Hematopoietic multipotent progenitor cell (in vitro differentiated cells): ENCODE measurements at places on chromosomes 3 and 15.

DNA sequence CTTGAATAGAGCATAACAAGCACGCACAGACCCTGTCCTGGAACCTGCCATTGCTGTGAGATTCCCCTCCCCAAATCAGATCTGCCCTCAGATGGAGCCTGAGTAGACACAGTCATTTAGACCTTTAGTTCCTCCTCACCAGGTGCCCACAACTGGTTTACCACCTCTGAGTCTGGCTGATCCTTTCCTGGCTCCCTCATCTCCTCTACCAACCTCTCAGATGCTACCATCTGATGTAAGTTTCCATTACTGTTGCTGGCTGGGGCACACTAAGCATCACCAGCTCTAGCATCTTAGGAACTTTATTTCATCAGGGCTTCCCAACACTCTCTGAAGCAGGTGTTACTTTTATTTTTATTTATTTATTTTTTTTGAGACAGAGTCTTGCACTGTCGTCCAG lies 288.3 kb downstream of the TLE3 start:
- no peak for DNase-seq

DNA sequence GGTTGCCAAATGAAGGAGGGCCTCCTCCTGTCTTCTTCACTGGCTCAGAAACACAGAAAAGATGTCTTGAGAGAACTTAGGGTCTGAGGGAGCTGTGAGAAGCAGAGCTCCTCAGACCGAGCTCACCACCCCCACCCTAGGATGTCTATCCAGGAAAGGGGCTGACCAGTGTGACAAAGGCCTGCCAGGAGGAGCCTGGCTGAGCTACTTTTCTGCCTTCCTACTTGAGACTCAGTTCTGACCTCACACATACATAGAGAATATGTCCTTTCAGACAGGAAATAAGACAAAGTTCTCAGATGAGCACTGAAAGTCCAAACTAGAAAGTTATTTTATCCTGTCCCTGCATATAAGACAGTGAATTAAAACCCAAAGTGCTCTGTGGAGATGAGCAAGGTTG lies 54.5 kb downstream of the KIF9 start:
- DNase-seq, result no peak

DNA sequence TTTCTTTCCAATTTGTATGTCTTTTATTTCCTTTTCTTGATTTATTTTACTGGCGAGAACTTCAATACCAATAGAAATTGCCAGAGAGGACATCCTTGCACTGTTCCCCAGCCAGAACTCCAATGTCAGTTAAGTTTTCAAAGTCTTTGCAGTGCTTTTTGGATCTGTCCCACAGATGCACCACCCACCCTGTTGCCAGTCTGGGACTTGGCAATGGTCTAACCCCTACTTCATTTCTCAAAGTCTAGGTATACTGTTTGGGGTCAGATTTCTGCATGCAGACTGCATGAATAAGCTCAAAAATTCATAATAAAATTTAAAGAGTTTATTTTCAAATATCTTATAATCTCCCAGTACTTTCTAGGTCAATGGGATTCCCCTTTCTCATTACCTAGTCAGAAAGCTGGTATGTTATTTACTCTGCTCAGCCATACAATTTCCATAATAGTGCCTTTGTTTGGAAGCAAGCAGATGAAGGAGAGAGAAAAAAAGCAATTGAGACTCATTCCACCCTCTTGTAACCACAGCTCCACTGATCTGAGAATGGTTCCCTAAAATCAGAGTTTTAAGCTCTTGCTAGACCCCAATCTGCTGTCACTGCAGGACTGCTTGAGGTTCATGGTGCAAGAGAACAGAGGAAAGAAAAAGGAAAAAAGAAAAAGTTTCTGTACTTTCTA lies 125.9 kb upstream of the PLXND1 start:
- DNase-seq, result no peak

DNA sequence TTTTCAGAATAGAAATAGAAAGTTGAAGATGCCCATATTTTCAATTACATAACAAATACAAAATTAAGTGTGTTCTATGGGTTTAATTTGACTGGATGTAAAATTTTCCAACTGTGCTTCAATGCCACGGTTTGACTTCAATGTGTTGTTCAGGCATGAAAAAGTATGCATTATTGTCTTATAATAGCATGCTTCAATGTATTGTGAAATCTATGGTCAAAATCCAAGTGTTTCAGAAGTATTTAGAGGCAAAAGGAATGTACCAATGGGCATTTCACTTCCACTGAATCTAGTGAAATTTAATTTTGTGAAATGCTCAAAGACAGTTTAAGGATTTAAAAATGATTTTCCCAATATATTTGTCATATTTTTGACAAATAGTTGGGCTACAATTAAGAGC lies 16.0 kb downstream of the NEK10 start:
- no peak for DNase-seq

GRCh38 chr3:48528754-48529153 lies 24.8 kb upstream of the SHISA5 start:
- DNase-seq, result no peak

- no peak for DNase-seq
These were observed 3.7 kb downstream of the MDFIC2 start for GRCh38 chr3:70308760-70309159.

DNA sequence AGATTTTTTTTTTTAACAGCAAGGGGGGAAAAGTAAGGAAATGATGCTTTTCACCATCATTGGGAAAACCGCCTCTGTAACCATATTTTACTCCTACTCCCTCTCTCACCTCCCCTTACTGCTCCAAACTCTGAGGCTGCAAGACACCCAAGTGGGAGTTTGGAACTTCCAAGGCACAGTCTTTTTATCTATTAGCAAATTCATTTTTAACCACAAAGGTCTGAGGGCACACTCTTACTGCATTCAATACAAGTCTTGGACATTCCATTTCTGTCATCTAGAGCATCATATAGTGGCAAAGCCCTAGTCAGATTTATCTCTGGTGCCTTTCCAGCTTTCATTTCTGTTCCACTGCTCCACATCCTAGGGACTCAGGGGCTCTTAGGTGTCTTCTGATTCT lies 13.2 kb downstream of the FAM162A start:
- no peak for DNase-seq

- DNase-seq, result no peak
These were observed 1.8 kb downstream of the RBMS3 start for GRCh38 chr3:29282427-29283230.

DNA sequence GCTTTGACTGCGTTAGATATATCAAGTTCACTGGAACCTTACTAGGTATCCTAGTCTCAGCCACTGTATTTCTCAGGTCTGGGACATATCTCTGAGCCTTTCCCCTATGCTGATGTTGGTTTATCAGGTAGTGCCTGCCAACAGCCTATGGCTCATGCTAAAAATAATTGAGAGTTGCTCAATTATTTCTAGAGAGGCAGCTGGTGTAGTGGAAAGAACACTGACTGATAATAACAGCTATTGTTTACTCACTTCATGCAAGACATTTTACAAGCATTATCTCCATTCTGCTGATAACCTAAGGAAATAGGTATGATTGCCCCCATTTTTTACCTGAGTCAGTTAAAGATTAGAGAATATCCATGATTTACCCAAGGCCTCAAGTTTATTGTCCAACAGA lies 231.4 kb downstream of the LRRN1 start:
- DNase-seq, result no peak

- DNase-seq, result no peak
These were observed 631 bp downstream of the CYP1A1 start for GRCh38 chr15:74724570-74725224.

- DNase-seq, result no peak
These were observed 25.1 kb upstream of the CD200R1L start for GRCh38 chr3:112871735-112872134.

- DNase-seq, result no peak
These were observed 105.2 kb upstream of the KLHL25 start for GRCh38 chr15:85899927-85900326.

DNA sequence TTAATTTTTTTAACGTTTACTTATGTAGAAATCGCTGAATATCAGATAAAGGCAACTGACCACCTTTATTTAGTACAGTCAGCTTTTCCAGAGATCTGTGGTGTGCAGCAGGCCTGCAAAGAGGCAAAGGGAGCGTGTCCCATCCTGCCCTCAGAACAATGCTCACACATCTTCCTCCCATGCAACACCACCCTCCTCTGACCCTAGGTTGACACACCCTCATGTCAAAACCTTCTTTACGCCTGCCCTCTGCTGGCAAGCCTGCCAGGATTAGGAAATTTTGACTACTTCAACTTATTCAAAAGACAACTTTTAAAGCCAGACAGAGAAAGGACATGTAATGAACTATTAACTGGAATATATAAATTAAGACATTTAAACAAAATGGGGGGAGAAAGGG lies 513.7 kb downstream of the FOXP1 start:
- DNase-seq, result peak; percentile 60

- DNase-seq, result no peak
These were observed 20.5 kb downstream of the SLC9C1 start for GRCh38 chr3:112273536-112273935.

DNA sequence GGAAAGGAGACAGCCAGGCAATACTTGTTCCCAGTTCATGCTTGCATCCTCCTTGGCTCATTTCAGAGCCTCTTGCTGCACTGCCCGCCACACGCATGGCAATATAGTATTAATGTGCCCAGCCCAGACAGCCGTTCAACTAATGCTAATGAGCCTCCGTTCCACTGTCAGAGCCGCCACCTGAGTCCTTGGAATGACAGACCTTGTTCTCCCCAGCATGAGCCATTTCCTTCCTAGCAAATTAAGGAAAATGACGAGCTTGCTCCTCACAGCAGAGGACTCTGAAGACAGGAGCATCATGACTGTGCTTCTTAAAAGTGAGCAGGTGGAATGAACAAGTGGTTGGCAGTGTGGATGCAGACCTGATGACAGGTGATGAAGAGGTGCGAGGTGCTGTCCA lies 10.8 kb upstream of the LRRC15 start:
- DNase-seq, result no peak

- no peak for DNase-seq
These were observed 69.7 kb downstream of the WDR76 start for GRCh38 chr15:43896543-43896942.

DNA sequence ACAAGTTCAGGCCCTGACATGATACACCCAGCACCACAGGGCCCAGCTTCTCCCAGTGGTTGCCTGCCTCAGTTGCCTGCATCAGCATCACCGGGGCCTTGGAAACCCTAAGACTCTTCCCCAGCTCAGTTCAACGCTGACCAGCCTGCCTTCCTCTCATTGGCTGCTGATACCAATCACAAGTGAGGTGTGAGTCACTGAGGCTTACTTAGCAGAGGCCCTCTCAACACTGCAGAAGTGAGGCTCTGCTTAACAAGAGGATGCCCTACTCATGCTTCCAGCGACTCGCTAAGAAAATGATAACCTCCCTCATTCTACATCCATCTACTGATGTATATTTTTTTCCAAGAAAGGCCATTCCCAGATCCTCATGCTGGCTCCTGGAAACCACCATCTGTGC lies 151.9 kb downstream of the ADAMTS17 start:
- no peak for DNase-seq

- DNase-seq, result no peak
These were observed 142.1 kb upstream of the CHRM5 start for GRCh38 chr15:33826201-33826600.

GRCh38 chr3:3110299-3110630 lies at the start of gene IL5RA:
Gene IL5RA (minus strand): TSS chr3:3110374. CDS start chr3:3104984, 5,390 bp downstream.
- no peak for DNase-seq

DNA sequence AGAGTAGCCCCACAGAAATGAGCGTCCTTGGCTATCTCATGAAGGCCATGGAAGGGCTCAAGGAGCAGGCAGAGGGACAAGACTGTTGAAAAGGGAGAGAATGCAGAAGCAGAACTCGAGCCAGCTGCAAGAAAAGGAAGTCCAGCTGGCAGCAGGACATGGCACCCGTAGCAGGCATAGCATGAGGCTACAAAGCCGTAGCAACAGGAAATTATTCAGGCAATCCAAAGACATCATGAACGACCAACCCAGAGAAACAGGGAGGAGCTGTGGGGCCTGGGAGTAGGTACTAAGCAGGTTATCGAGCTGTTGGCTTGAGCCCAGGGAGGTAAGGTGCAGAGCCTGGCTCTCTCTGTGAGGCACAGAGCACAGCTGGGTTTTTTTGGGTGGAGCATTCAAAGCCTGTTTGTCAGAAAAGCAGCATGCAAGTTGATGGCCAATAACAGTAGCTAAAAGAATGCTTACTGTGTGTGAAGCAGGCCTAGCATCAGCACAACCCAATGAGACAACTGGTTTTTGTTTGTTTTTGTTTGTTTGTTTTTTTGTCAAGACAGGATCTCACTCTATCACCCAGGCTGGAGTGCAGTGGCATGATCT lies 144.0 kb upstream of the SMAD3 start:
- no peak for DNase-seq

- DNase-seq, result no peak
These were observed 52.4 kb upstream of the CMTM8 start for GRCh38 chr3:32186097-32186496.

DNA sequence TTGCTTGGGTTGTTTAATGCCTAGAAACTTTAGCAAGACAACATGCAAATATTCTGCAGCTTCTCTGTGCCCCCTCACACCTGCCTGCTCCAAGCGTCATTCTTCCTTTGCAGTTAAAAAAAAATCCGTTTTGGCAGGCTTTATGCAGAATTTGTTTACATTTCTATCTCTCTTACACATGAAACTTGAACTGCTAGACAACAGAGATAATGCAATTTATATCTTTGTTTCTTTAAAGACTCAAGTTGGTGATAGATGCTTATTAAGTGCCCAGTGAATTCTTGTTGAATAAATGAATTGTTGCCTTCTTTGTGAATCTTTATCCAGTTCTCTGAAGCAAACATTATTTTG lies 53.2 kb downstream of the CHST2 start:
- DNase-seq, result no peak

GRCh38 chr3:100169201-100169920 lies 55.1 kb upstream of the FILIP1L start:
- DNase-seq, result peak; percentile 20

DNA sequence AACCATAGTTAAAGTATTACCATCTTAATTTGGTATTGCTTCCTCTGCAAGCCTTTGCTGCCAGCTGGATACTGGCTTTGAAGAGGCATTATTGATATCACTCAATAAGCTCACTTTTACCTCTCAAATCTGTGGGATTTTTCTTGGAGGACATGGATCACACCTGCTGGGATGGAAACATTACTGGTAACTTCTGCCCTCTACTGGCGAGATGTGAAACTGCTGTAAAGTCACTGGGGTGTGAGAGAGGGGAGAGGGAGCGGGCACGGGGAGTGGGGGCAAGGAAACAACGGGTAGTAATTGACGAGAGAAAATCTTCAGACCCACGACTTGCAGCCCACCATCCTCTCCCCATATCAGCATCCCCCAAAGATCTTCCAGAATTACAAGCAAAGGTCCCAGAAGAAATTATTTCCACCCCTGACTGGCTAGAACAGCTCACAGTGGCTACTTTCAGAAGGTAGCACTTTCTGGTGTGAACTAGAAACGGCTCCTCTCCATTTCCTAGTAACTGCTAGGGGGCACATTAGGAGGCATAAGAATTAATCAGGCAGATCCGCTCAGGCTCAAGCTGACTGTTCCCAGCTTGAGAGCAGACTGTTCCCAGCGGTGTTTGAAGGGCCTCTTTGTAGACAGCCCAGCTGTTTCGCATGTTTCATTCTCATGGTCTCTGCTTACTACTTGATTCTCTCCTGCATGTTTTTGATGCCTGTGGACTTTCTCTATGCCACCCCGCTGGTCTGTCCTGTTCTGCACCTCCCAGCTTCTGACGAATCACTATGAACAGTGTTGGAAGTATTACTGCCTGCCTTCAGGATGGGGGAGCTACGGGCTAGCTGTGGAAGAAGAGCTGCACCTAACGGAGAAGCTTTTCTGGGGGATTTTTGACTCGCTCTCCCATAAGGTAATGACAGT lies 230.4 kb upstream of the CHRM5 start:
- no peak for DNase-seq
